ENCODE measurements at places on chromosomes 2 and 18.

DNA sequence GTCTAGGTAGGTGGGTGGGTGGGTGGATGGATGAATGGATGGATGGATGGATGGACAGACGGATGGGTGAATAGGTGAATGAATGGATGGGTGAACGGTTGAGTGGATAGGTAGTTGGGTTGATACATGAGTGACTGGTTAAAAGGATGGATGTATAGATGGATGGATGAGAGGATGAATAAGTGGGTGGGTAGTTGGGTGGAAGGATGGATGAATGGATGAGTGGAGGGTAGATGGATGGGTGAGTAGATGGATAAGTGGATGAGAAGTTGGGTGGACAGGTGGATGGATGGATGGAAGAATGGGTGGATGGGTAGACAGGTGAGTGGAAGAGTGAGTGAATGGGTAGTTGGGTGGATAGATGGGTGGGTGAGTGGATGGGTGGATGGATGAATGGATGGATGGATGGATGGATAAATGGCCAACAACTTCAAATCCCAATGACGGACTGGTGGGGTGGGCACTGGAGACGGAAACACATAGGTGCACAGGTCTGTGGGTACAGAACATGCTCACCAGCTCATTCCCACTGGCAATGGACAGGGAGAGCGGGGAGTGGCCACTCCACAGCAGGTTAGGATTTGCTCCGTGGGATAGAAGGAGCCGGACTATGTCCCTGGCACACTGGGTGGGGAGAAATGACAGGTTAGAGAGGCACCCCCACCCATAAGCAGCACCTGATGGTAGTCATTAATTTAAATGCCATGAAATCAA lies 48.8 kb downstream of the ANKMY1 start:
- no peak for DNase-seq

GRCh38 chr2:69628325-69629021 lies 15.1 kb downstream of the AAK1 start:
- DNase-seq = no peak

- DNase-seq = no peak
Observed at GRCh38 chr2:190860985-190861680, 19.5 kb upstream of the GLS start.

DNA sequence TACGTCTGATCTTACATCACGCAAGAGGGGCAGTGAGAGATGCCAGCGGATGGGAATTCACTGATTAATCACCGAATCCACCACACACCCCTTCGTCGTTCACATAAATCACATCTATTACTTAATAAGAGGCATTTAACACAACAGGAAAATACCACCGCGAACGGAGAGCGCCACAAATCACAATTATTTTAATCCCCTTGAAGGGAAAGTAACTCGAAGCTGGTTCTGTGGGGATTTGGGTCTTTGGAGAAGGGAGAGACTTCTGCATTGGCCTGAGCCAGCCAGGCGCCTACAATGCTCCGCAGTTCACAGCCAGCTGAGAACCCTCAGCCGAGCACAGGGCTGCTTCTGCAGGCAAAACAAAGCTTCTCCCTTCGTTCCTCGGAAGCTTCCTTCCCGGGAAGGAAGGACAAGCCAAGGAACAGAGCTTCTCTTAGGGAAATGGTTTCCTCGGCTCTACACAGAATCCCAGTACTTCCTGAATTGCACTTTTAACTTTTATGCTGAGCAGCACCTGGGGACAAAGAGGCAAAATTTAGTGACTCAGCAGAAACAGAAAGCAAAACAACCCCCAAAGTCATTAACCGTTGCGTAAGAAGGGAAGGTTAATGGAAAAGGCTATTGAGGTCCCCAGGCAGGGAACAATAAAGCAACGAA lies at the start of gene LRP1B:
Gene LRP1B, minus strand, starts transcription at position 7 of the 660 bp plus-strand sequence. CDS start 287 bp downstream, outside the sequence.
- no peak for DNase-seq

GRCh38 chr18:55351241-55351691 lies 236.7 kb downstream of the TCF4 start:
- no peak for DNase-seq

DNA sequence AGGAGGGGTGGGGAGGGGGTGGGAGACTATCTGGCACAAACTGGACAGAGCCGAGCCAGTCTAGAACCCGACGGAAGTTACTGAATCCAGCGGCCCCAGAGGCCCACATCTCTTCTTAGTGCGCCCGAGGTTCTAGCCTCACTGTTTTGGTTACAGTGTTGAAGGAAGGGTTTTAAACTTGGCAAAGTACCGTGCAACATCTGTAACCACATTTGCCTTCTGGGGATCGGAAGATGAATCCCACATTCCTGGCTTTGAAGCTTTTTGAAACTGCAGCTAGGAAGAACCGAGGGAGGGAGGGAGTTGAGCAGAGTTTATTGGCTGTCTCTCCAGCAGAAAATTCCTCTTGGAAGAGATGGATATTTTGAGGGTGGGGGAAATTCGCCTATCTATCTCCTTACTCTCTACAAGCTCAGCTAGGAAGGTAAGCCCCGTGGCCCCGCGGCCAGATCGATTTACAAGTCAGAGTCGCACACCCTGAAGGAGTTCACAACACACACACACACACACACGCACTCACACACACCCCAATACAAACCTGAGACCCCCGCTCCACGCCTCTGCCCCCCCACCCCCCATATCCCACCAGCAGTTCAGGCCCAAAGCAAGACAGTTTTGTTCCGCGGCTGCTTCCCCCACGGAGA lies 1.0 kb downstream of the ACVR1 start:
- no peak for DNase-seq

GRCh38 chr2:216905649-216906329 lies 45.9 kb upstream of the TNP1 start:
- DNase-seq = no peak

- DNase-seq = no peak
Observed at GRCh38 chr2:170217778-170218251, 39.9 kb downstream of the MYO3B start.

DNA sequence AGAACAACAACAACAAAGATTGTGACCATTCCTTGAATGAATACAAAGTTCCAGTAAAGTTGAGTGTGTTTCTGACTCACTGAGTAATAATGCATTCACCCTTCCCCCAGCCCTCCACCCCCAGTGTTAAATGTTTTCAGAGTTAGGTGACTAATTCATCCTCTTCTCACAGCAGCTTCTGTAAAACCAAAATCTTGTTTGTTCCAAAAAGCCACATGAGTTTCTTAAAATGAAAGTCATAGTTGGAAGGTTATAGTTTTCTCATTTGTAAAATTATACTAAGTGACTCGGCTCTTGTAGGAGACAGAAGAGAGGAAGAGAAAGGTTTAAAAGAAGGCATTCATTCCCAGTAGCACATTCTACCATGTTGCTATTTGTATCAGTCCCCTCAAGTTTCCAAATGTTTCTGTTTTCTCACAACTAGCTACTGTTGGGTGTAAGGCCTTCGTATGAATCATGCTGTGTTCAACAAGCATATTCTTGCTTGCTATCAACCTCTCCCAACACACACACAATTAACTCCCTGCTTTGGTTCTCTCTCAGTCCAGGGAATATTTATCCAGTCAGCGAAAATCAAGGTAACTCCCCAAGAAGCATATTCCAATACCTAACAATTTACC lies 75.3 kb downstream of the MBD2 start:
- DNase-seq = peak; percentile 49

GRCh38 chr2:111898703-111899514 lies 502 bp downstream of the MERTK start:
- no peak for DNase-seq

GRCh38 chr2:108348816-108349570 lies 28.8 kb upstream of the SULT1C4 start:
- DNase-seq = no peak

DNA sequence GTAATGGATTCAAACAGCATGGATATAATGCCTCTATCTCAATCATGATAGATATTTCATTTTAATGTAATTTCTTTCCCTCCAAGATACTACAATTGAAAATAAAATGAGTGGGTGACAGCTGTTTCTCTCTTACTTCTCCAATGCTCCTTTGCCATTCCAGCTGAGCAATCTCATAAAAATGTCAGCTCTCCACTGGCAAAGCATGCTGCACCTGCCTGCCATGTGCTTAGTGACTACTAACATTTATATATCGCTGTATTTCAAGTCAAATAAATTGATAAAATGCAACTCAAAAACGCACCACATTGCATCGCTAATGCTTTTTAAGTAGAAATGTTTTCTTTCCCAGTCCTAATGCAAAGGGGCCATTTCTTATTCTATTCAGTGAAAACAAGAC lies 1093.9 kb downstream of the CBLN2 start:
- no peak for DNase-seq

DNA sequence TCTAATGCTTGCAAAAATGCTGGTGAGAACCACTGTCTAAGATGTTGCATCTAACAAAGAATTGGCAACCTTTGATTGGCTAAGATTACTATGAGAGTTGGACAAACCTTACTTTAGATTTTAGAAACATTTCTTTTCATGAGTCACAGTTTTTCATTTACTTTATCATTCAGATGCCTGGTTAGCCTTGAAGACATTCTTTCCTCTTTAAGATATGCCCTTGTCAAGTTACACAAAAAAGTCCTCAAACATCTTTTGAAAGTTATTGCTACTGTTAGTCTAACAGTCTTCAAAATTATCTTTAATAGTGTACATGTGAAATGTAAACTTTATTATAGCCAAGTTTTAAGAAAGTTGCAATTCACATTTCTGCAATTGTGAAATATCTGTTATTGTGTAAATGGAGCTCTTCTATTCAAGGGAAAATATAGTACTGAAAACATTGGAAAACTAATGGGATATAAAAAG lies 276.3 kb downstream of the RND3 start:
- DNase-seq = no peak

GRCh38 chr2:236113425-236113824 lies 54.8 kb downstream of the GBX2 start:
- DNase-seq = no peak

DNA sequence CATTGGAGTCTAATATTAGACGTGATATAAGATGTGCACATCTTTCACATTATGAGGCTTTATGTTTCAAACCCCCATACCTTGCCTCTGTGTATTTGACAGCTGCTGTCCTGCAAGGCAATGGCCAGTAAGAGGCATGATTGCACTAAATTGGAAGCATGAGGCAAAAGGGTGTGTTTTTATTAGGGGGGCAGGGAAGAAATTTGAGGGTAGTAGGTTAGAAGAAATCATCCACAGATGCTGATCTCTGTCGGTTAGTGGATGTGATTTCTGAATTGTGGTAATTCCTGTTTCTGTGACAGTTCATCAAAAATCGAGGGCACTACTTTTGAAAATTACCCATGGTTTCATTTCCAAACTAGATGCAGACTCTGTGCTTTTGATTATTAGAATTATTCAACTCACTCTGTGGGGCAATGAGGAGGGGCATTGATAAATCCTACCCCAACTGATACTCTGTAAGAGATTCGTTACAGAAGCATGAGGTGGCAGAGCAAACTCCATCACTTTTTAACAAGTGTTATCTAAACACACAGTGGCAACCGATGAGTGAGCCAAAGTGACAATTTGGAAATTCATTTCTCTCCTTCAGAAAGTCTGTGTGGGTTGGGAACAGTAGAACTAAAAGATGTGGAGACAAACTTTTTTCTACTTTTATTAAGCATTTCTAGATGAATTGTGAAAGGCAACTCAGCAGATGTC lies 453.0 kb downstream of the ARHGAP15 start:
- DNase-seq = no peak

- DNase-seq = no peak
Observed at GRCh38 chr2:42430188-42430587, 63.6 kb downstream of the KCNG3 start.

DNA sequence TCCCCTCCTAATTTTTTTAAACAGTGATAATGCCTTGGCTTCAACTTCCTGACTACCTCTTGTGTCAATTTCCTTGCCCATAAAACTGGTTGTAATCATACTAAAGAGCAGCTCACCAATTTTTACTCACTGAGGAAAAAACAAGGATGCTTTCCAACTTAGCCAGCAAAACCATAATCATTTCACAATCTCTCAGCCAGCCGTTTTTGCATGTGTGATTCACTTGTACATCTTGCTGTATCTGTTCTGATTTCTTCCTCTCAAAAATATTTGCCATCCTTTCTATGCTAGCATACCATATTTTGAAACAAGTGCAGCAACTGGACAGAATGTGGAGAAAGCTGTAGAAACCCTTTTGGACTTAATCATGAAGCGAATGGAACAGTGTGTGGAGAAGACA lies 60.7 kb downstream of the RAB27B start:
- DNase-seq = no peak

DNA sequence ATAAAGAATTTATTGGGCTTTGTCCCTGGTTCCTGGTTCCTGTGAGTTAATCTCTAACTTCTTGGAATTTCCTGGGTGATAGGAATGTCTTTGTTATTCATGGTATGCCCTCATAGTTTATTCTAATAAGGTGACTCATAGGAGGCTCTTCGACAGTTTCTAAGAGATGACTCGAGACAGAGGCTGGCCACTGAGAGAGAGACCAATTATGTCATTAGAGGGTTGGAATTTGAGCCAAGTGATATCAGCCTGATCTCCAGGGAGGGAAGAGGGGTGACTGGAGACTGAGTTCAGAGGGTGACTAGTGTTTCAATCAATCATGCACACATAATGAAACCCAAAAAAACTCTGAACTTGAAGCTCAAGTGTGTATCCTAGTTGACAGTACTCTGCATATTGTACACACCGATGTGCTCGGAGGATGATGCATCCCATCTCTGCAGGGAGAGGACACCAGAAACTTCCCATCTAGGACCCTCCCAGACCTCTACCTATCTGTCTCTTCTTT lies 185.7 kb downstream of the MTCL1 start:
- no peak for DNase-seq

DNA sequence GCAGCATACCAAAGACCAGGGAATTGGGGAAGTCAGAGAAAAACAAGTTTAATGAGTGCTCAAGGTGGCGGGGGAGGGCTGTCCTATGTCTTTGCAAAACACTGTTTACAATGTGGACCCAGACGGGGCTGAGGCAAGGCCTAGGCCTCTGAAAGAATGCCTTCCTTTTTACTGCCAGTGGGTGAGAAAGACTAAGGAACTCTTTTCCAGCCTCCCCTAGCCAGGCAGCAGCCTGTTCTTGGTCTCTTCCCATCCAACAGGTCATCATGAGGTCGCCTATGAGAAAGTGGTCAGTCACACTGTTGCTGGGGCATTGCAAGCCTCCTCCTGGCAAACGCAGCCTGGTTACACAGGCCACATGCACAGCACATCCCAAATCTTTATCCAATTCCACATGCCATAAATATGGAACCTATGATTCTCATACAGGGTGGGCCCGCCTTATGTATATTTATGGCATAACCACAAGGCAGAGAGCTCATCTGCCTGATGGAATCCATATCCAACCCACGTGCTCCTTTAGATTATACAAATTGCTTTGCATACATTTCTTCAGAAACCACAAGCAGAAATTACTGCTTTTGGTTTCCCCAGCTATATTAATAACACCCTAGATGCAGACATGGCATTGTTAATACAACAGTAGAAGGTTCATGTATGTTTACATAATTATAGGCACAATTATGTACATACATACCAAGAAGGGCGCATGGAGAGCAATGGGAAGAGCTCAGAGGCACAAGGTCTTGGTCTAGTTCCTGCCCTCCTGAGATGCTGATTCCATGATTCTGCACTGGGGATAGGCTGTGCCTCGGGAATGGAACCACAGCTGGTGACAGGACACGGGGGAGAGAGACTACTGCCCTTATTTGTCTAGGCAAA lies 48.6 kb downstream of the NRP2 start:
- no peak for DNase-seq

- DNase-seq = no peak
Observed at GRCh38 chr2:202491514-202491913, 115.4 kb downstream of the BMPR2 start.

GRCh38 chr2:109562421-109562820 lies 51.3 kb downstream of the SEPTIN10 start:
- no peak for DNase-seq

GRCh38 chr2:59027320-59027719 lies 786.2 kb upstream of the FANCL start:
- DNase-seq = no peak
